Stimulated activated CD8-positive, alpha-beta memory T cell treated with anti-CD3 and anti-CD28 coated beads, Interleukin-2, amount 100 ng/mL, for 1 hour (primary cell): ENCODE measurements at places on chromosomes 6 and 20.

DNA sequence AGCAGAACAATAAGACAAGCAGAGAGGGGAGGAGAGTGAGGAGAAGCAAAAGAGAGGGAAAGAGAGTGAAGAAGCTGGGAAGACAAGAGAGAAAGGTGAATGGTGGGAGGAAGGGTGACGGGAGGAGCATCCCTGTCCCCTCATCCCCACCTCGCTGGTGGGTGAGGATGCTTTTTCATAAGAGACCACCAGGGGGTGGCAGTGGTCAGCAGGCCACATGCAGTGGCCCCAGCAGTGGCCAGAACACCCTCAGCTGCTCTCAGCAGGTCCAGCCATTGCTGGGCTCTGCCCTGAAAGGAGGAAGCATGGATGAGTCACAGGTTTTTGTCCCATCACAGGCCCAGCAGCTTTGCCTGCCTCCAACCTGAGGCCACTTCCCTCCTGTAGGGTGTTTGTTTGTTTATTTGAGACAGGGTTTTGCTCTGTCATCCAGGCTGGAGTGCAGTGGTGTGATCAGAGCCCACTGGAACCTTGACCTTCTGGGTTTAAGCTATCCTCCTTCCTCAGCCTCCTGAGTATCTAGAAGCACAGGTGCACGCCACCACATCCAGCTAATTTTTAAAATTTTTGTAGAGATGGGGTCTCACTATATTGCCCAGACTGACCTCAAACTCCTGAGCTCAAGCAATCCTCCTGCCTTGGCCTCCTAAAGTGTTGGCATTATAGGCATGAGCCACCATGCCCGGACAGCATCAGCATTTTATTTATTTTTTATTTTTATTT is 24.0 kb downstream of the FGD2 start:
- DNase-seq = no peak

DNA sequence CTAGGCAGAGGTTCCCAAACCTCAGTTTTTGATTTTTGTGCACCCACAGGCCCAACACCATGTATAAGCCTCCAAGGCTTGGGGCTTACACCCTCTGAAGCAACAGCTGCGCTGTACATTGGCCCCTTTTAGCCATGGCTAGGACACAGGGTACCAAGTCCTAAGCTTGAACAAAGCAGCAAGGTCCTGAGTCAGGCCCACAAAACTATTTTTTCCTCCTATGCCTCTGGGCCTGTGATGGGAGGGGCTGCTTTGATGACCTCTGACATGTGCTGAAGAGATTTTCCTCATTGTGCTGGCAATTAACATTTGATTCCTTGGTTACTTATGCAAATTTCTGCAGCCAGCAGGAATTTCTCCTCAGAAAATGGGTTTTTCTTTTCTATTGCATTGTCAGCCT is 262.2 kb upstream of the CEP162 start:
- DNase-seq = no peak

GRCh38 chr6:21664314-21665109 is 71.0 kb downstream of the SOX4 start:
- no peak for DNase-seq

GRCh38 chr6:53429401-53429800 is 80.7 kb upstream of the ELOVL5 start:
- no peak for DNase-seq

- no peak for DNase-seq
Observed at GRCh38 chr6:160431226-160431625, 83.0 kb downstream of the SLC22A3 start.

GRCh38 chr6:66128243-66128642 is 421.2 kb upstream of the EYS start:
- no peak for DNase-seq

GRCh38 chr20:40441771-40442170 is 247.3 kb downstream of the MAFB start:
- no peak for DNase-seq

- DNase-seq = no peak
Observed at GRCh38 chr6:1724616-1725015, 114.9 kb downstream of the FOXC1 start.

GRCh38 chr6:57324538-57324937 is 7.1 kb downstream of the PRIM2 start:
- DNase-seq = no peak
